ENCODE measurements at places on chromosomes 7 and 10.

DNA sequence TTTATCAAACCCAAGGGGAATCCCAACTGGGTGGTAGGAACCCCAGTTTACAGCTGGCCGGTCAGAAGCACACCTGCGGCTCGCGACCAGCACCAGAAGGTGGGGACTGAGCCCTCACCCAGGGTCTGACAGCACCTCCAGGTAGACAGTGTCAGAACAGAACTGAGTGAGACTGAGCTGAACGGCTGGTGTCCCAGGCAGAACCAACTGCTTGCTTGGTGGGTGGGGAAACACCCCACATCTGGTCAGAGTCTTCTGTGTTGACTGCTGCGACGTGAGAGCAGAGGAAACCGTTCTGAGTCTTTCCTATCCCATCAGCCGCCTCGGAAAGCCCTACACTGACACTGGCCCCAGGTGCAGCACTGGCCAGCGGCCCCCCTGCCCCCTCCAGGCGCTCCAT is 160.7 kb downstream of the MAD1L1 start:
- no peak for DNase-seq

DNA sequence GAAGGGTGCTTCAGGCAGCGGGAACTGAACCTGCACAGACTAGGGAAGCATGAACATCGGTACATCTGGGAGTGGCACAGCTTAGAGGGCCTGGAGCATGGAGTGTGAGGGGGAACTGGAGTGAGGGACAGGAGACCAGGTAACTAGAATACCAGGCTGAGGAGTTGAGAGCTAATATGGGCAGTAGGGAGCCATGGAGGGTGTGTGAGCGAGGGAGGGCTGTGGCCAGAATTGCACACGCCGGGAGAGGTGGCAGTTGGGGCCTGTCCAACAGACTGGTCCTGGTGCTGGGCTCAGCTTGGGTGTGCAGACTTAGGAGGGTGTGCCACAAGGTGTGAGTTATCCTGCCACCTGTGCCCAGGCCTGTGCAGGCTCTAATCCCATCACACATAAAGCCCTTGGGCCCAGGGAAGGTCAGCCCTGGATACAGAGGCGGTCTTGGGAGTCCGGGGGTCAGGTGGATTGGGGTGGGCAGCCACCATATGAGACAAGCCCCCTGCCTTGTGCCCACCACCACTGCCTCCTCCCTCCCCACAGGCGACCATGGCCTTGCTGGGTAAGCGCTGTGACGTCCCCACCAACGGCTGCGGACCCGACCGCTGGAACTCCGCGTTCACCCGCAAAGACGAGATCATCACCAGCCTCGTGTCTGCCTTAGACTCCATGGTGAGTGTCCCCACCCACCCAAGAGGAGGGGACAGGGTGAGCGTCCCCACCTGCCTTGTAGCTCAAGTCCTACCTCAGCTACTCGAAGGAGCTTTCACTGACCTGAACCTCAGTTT is 54.0 kb downstream of the GTF2IRD1 start:
- DNase-seq = no peak

GRCh38 chr7:75711656-75712514 is 26.9 kb downstream of the HIP1 start:
- DNase-seq = no peak

- DNase-seq = no peak
Measured at GRCh38 chr7:47313564-47313963, 268.3 kb downstream of the TNS3 start.

DNA sequence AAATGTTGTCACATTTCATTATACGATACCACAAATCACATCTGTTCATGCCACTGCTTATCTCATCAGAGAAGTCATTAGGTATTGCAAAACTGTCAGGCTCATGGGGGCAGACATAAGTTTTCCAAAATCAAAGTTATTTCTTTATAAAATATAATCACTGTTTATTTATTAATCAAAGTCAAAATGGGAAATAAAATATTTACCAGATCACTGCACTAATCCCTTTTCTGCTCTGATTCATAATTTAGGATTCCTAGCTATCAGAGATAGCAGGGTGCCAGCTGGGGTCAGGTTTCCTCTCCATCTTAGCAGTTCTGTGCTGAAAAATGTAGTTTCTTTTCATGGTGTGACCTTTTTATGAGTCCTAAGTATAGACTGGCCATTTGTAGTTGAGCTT is 117.7 kb upstream of the LANCL2 start:
- DNase-seq = no peak

DNA sequence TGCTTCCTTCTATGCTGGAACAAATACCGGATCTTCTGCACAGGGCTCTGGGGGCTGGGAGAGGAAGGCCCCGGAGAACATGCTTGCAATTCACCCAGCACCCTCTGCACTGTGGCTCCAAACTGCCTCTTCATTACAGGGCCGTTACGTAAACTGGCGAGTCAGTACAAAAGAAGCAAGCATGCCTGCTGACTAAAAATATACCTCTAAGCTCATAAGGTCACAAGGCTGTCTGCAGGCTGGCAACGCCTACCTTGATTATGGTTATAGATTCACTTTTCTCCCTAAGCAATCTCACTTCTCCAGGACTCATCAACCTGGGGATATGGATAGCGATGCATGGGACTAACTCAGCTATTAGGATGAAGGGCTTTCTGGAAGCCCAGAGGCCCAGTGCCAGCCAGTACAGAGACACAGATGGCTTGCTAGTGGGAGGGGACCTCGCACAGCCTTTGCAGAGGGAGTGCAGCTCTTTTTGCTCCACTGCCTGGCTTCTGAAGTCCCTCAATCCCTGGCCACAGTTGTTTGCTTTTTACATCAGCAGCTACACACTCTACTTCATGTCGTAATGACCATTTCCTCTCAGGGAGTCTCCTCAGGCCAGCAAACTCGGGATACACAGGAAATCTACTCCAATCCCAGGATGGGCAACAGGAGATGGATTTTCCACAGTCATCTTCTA is 96.1 kb downstream of the SH3PXD2A start:
- DNase-seq = no peak

DNA sequence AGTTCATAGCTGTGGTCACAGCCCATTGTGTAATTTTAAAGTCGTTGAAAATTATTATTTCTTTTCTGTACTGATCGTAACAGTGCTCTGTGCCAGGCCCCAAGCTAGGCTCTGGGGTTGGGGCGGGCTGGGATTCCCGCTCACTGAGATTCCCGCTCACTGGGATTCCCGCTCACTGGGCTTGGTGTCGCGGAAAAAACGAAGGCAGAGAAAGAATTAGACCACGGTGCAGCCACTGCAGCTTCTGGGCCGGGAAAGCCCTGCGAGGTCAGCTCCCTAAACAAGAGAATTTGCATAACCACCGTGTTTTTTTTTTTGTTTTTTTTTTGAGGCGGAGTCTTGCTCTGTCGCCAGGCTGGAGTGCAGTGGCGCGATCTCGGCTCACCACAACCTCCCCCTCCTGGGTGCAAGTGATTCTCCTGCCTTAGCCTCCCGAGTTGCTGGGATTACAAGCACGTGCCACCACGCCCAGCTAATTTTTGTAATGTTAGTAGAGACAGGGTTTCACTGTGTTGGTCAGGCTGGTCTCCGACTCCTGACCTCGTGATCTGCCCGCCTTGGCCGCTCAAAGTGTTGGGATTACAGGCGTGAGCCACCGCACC is 31.2 kb downstream of the FOXK1 start:
- DNase-seq = no peak

All from ecto neural progenitor cell (in vitro differentiated cells).